CD4-positive, alpha-beta T cell treated with Interleukin-1 beta for 1 hour (primary cell): ENCODE measurements at places on chromosomes 12 and 14.
A peak's percentile ranks its signal among the peaks of the same experiment; 100 is the strongest.

DNA sequence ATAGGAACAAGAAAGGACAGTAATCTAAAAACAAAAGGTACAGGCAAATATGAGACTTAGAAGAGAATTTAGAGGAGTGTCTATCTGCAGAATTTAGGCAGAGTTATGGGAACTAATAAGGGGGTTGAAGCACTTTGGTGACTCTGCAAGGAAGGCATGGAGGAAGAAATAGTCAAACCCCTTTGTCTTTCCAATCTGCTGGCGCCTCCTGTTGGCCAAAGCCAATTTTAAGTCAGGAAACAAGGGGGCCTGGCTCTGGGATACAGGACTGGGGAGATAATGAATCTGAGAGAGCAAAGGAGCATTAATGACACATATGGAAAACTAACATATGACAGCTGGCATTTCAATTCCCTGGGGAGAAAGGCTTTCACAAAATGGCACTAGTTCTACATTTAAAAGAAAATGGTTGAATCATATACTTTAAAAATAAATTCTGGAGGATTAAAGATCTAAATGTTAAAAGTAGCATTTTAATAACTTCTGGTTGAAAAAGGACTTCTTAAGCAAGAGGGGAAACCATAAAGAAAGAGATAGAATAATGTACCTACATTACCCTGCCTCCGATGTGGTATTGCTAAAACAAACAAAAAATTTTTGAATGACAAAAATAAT lies 48.5 kb upstream of the CSRP2 start:
- DNase-seq = no peak

DNA sequence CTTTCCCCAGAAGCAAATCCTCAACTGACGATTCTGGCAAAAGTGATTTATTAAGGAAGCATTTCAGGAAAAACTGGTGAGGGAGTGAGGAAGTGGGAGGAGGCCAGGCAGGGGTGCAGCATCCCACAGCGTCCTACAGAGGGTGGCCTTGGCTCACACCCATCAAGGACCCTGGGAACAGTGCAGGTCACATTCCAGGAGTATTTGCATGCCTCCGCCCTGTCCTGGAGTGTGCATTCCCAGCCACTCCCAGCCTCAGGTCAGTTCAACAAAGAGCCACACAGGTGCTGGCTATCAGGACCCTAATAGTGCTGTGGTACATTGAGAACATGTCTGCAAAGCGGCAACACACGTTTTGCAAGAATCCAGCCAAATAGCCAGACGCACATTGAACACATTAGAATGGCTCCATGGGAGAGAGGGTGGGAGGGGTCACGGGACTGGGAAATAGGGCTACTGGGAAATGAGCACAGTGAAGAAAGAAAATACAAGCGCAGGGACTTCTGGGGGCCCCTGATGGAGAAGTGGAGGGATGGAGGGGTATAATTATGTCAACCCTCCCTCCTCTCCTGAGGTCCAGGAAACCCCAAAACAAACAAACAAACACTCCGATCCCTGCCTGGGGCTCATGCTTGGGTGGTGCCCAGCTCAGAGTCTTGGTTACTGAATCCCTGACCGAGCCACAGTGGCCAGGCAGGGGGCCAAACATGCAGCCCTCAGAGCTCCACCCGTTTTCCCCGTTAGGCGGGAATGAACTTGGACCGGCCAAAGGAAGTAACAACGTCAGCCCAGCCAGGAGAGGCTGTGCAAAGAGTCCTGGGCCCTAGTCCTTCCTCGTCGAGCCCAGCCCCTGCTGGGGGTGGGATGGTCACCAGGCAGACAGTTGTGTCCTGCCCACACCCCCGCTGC lies 36.5 kb downstream of the CMKLR1 start:
- DNase-seq = no peak

DNA sequence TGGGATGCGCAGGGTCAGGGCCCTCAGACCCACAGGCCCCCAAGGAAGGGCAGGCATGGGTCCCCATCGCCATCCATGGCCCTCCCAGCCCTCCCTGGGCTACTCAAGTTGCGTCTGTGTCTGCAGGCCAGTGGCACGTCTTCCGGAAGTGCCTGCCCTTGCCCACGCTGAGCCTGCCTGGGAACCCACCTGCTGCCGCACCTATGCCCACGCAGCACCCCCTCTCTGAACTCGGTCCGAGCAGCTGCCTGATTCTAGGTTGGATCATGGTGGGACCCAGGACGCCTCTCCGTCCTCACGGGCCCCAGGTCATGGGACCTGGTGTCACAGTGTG lies 182.8 kb downstream of the ADGRD1 start:
- no peak for DNase-seq

GRCh38 chr12:5758347-5758746 lies 186.7 kb downstream of the ANO2 start:
- DNase-seq = no peak

- no peak for DNase-seq
These were observed 46.4 kb downstream of the KRT80 start for GRCh38 chr12:52145228-52146088.

GRCh38 chr14:92797935-92798653 lies 4.0 kb downstream of the GOLGA5 start:
- DNase-seq = no peak

GRCh38 chr12:101642115-101643067 lies 47.6 kb downstream of the MYBPC1 start:
- peak; percentile 1 for DNase-seq

GRCh38 chr12:116265351-116266147 lies 11.9 kb downstream of the MED13L start:
- no peak for DNase-seq

DNA sequence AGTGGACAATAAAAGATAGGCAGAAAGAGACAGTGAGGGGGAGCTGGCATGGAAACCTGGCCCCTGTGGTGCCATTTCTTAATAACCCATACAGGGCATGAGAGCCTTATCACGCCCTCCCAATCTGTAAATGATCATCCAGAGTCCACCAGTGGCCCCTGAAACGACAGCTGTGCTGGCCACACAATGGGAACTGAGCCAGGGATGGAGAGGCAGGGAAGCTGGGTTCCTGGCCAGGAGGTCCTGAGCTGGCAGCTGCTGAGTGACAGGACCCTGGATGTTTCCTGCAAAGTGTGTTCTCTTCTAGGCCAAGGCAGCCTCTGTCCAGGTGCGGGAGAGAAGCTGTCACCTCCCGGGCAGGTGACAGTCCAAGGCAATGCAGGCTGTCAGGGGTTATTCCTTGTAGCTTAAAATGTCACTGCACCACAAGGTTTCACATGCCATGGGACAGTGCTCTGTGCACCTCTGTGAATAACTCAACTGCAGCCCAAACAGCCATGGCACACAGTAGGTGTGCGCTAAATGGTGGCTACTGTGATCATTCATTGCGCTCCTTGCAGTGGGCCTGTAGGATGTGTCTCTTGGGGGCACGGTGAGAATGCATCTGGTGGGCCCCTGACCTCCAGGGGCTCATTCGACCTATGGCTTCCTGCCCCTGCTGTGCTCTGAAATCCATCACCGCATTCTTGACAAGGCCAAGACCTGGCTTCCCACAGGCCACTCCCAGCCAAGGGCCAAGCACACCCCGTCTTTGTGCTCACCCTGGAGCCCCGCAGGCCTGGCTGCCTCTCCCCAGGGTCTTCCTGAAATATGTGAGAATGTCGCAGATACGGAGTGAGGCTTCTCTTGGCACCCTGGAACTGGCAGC lies 46.3 kb upstream of the BCL11B start:
- no peak for DNase-seq

- DNase-seq = no peak
These were observed 7.7 kb upstream of the MEG3 start for GRCh38 chr14:100818221-100818699.

DNA sequence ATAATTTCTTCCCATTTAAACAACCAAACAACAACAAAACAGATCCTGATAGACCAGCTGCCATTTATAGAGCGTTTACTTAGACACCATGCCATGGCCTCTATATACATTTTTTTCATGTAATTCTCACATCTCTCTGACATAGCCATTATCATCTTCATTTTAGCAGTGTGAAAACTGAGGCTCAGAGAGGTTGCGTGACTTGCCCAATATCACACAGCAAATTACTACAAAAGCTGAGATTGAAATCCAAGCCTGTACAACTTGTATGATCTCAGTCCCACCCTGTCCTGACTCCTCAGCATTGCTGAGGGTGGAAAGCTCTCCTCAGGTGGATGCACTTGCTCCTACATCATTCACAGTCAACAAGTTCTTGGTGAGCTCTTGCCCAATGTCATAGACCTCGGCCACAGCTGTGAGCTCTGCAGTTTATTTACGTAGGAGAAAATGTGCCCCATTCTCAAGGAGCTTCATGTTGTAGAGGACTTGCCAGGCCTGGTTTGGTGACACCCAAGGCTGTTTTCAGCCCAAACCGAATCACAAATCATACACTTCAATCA lies 55.5 kb downstream of the CRACR2A start:
- DNase-seq = no peak

DNA sequence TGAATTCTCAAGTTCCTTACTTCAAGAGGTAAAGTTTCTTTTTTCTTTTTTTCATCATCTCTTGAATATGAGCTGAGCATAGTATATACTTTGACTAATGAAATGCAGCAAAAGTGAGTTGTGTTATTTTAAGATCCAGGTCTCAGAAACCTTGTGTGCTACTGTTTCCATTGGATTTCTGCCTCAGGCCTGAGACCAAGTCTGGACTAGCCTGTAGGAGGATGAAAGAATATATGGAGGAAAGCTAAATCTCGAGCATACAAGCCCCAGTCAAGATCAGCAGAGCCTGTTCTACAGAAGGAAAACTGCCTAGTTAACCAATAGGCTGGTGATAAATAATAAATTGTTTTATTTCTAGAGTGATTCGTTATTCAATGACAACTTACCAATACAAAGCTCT lies 652.5 kb downstream of the C12orf50 start:
- no peak for DNase-seq

- DNase-seq = no peak
These were observed 238.8 kb downstream of the TTC6 start for GRCh38 chr14:37834275-37834674.

DNA sequence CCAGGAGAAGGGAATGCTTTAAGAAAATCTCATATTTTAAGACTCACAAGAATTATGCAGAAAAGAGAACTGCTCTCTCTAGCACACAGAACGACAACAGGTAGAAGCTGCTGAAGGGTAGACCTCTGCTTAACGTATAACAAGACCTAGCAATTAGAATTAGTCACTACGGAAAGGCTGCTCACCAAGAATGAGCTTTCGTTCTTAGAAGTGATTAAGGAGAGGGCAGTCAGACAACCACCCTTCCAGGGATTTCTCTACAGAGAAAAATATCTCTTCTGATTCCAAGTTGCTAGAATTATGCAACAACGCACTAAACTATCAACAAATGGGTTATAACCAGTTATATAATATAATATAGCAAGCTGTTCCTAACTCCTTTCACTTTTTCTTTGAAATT lies 18.6 kb downstream of the LRIG3 start:
- no peak for DNase-seq

DNA sequence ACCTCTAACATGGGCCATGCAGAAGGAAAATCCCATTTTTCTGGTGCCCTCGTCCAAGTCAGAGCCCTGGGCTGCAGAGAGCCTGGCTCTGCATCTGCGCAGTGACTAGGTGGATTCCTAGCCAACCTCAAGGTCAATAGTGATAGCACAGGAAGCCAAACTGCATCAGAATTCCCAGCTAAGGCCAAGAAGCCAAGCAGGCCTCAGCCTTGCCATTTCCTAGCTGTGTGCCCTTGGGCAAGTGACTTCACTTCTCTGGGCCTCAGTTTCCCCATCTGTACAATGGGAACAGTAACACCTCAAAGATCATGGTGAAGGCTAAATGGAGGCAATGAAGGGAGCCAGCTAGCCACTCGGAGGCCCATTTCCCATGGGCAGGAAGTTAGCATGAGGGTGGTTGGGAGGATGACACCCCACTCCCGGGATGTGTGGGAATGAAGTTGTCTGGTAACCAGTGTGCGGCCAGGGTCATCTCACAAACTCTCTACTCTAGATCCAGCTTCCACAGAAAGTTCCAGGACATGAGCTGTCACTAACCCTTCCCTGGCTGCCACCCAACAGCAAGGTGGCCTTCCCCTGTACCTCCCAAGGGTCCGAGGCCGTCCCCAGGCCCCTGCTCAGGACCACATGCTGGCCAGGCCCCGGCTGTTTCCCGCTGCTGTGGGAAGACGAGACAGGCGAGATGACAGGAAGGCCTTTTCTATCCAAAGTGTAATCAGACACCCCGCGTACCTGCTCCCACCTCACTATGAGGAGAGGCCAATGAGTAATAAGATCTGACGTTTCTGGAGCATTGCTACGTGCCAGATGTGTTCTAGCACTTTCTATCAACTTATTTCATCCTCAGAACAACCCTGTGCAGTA lies 125.7 kb downstream of the SCARB1 start:
- no peak for DNase-seq
